Lower lobe of right lung (tissue), 2 donors: ENCODE measurements at places on chromosomes 2 and 18. TPM values are rescaled to one million over a fixed set of nuclear protein-coding genes. Genes with fewer than 3 reads are reported as not detected.

The PAIP2B gene
- total RNA-seq, result 7.7 TPM

GRCh38 chr2:55451699-55452098, 32.0 kb upstream of the CCDC88A start:
- no peaks in the 10 kb centered on the region for H3K4me1 ChIP-seq
- no peaks in the 10 kb centered on the region for H3K36me3 ChIP-seq
- H3K27me3 ChIP-seq, result no peaks in the 10 kb centered on the region
- H3K4me3 ChIP-seq, result no peak overlapping the region
- no peak overlapping the region for H3K27ac ChIP-seq

The ERMN gene
- 0.21 TPM for total RNA-seq

The FLACC1 gene
- total RNA-seq, result 6.8 TPM

DNA sequence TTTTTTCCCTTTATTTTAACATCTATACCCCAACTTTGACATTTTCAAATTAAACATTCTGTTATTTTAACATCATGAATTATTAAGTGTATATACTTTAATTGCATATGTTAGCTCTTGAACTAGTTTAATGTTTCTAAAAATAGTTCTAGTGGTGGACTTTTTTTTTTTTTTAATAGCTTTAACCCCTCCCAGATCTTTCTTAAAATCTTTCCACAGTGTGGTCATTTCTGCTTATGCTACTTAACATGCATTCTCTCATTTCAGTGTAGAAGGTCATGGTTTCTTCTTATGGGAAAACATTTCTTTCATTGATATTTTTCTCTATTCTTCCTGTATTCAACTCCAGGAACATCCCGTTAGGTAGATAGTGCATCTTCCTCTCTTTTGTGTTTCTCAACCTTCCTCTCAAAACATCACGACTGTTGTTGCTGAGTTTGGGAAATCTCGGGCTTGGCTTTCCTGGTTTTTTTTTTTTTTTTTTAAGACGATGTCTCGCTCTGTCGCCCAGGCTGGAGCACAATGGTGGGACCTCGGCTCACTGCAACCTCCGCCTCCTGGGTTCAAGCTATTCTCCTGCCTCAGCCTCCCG, 849 bp upstream of the TMEM18 start:
- peak overlapping the region; percentile 99 for H3K27ac ChIP-seq
- peaks cover 15% of the 10 kb centered on the region for H3K36me3 ChIP-seq
- peak overlapping the region; percentile 95 for H3K4me3 ChIP-seq

DNA sequence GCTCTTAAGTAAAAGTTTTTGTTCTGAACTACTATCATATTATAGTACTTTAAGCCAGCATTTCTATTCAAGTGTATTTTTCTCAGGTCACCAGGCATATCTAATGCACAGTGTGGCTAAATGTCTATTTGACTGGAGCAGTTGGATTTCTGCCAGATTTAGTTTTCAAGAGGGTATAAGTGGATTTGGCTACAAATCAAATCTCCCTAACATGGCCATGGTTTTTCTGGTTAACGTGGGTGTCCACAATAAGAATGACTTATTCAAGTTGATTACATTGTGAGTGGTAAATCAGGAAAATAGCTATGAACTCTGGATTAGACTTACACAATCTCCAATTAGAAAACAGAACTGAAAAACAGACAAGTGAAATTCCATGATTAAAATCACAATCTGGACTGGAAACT, 5.7 kb upstream of the CHN1 start:
- no peak overlapping the region for H3K27ac ChIP-seq
- H3K27me3 ChIP-seq, result peaks cover 5% of the 10 kb centered on the region
- no peak for DNase-seq
- no peaks in the 10 kb centered on the region for H3K36me3 ChIP-seq

- no peaks in the 10 kb centered on the region for H3K36me3 ChIP-seq
- peaks cover 12% of the 10 kb centered on the region for H3K4me1 ChIP-seq
- no peak for DNase-seq
- no peaks in the 10 kb centered on the region for H3K27me3 ChIP-seq
- H3K27ac ChIP-seq, result peak overlapping the region; percentile 9
Measured at GRCh38 chr2:13005761-13006335, 289.1 kb downstream of the TRIB2 start.

The DNAH7 gene
- total RNA-seq, result 9.2 TPM

The LONRF2 gene
- 2.1 TPM for total RNA-seq

The NTSR2 gene
- total RNA-seq, result not detected

- DNase-seq, result no peak
- no peaks in the 10 kb centered on the region for H3K27me3 ChIP-seq
- no peaks in the 10 kb centered on the region for H3K4me1 ChIP-seq
Measured at GRCh38 chr2:182300608-182301007, 126.2 kb downstream of the PDE1A start.

The SP5 gene
- 1.9 TPM for total RNA-seq

- no peak overlapping the region for H3K4me3 ChIP-seq
- H3K4me1 ChIP-seq, result no peaks in the 10 kb centered on the region
- no peak for DNase-seq
- no peaks in the 10 kb centered on the region for H3K27me3 ChIP-seq
- no peak overlapping the region for H3K27ac ChIP-seq
Measured at GRCh38 chr2:33727361-33728032, 128.4 kb upstream of the FAM98A start.

DNA sequence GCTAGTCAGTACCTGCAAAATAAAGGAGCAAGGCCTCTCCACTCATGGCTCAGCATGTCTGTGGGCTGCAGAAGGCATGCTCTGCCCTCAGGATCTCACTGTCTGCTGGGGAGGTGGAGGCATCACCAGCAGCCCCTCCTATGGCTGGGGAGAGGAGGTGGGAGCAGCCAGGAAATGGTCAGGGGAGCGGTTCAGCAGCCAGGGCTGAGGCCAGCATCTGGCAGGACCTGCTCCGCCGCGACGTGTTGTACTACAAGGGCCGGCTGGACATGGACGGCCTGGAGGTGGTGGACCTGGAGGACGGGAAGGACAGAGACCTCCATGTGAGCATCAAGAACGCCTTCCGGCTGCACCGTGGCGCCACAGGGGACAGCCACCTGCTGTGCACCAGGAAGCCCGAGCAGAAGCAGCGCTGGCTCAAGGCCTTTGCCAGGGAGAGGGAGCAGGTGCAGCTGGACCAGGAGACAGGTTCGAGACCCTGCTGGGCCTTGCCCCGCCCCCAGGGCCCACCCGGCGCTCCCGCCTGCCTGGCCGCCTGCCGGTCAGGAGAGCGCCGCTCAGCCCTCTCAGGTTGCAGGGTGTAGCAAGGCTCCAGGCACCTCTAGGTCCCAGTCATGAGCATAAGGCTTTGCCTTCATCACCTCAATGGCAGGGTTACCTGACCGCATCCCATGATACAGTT, 49.0 kb downstream of the FAM168B start:
- no peaks in the 10 kb centered on the region for H3K4me1 ChIP-seq
- H3K36me3 ChIP-seq, result peaks cover 34% of the 10 kb centered on the region
- no peak overlapping the region for H3K4me3 ChIP-seq
- no peak overlapping the region for H3K27ac ChIP-seq
- peak; percentile 45 for DNase-seq
- H3K27me3 ChIP-seq, result peaks cover 15% of the 10 kb centered on the region

The GRHL1 gene
- 6.5 TPM for total RNA-seq

The IL18R1 gene
- total RNA-seq, result 27.5 TPM

- H3K27ac ChIP-seq, result no peak overlapping the region
- peak; percentile 82 for DNase-seq
- peaks cover 12% of the 10 kb centered on the region for H3K4me1 ChIP-seq
- peaks cover 11% of the 10 kb centered on the region for H3K27me3 ChIP-seq
- H3K4me3 ChIP-seq, result peak overlapping the region; percentile 62
- no peaks in the 10 kb centered on the region for H3K36me3 ChIP-seq
Measured at GRCh38 chr2:172172513-172173173, 69.9 kb upstream of the DLX2 start.

DNA sequence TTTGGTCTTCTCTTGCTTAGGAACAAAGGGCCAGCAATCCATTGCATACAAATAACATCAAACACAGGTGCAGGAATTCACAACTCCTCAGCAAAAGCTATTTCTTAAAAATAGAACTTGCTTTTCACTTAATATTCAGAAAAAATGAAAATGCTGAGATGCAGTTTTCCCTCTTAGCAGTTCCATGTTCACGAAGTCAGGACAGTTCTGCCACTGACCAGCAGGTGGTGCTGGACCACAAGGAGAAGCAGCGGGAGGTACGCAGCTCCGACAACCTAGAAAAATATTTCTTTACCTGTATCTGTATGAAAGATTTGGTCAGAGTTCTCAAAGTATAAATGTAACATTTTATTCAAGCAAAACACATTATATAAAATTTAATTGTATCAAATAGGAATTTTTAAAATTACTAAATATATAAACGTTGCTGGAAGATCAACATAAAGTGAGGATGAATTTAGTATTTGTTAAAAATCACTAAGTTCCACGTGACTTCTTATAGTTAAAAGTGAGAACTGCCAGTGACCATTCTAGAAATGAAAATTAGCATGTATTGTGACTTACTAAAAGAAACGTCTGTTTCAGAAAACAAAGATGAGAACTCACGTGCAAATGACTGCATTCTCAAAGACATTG, 48.8 kb downstream of the ADNP2 start:
- H3K36me3 ChIP-seq, result no peaks in the 10 kb centered on the region
- no peak overlapping the region for H3K27ac ChIP-seq

- H3K27me3 ChIP-seq, result peaks cover 28% of the 10 kb centered on the region
- no peaks in the 10 kb centered on the region for H3K4me1 ChIP-seq
- no peak for DNase-seq
- no peak overlapping the region for H3K4me3 ChIP-seq
- H3K27ac ChIP-seq, result no peak overlapping the region
- H3K36me3 ChIP-seq, result no peaks in the 10 kb centered on the region
Measured at GRCh38 chr18:12246849-12247808, 7.0 kb upstream of the CIDEA start.

GRCh38 chr18:26978812-26979341, 113.4 kb upstream of the AQP4 start:
- no peak for DNase-seq
- no peak overlapping the region for H3K4me3 ChIP-seq
- H3K27me3 ChIP-seq, result no peaks in the 10 kb centered on the region
- no peaks in the 10 kb centered on the region for H3K4me1 ChIP-seq

The CTLA4 gene
- total RNA-seq, result 0.86 TPM

GRCh38 chr2:215811003-215811402, 202.3 kb downstream of the MREG start:
- H3K27me3 ChIP-seq, result no peaks in the 10 kb centered on the region
- no peak for DNase-seq
- H3K27ac ChIP-seq, result peak overlapping the region; percentile 9
- peaks cover 14% of the 10 kb centered on the region for H3K4me1 ChIP-seq
- no peaks in the 10 kb centered on the region for H3K36me3 ChIP-seq

DNA sequence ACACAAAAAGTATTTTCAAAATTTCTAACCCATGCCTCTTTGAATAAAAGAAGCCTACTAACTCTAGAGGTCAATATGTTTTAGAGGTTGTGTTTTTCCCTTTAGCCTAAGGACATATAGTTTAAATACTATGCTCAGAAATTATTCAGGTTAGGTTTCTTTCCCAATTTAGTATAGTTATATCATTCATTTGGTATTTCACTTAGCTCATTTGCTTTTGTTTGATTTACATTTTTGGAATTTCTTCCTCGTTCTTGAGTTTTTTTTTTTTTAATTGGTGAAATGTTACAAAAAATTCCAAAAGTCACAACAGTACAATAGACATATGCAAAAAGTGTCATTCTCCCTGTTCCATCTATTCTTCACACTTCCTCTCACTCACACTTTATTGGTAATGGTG, 371.3 kb upstream of the TNP1 start:
- no peaks in the 10 kb centered on the region for H3K27me3 ChIP-seq
- no peak overlapping the region for H3K27ac ChIP-seq
- DNase-seq, result no peak
- H3K4me3 ChIP-seq, result no peak overlapping the region
- H3K36me3 ChIP-seq, result no peaks in the 10 kb centered on the region

- H3K4me3 ChIP-seq, result no peak overlapping the region
- no peaks in the 10 kb centered on the region for H3K27me3 ChIP-seq
- H3K27ac ChIP-seq, result no peak overlapping the region
- no peak for DNase-seq
- peaks cover 19% of the 10 kb centered on the region for H3K4me1 ChIP-seq
- H3K36me3 ChIP-seq, result peaks cover 18% of the 10 kb centered on the region
Measured at GRCh38 chr18:46252759-46253158, 148.6 kb downstream of the HAUS1 start.

DNA sequence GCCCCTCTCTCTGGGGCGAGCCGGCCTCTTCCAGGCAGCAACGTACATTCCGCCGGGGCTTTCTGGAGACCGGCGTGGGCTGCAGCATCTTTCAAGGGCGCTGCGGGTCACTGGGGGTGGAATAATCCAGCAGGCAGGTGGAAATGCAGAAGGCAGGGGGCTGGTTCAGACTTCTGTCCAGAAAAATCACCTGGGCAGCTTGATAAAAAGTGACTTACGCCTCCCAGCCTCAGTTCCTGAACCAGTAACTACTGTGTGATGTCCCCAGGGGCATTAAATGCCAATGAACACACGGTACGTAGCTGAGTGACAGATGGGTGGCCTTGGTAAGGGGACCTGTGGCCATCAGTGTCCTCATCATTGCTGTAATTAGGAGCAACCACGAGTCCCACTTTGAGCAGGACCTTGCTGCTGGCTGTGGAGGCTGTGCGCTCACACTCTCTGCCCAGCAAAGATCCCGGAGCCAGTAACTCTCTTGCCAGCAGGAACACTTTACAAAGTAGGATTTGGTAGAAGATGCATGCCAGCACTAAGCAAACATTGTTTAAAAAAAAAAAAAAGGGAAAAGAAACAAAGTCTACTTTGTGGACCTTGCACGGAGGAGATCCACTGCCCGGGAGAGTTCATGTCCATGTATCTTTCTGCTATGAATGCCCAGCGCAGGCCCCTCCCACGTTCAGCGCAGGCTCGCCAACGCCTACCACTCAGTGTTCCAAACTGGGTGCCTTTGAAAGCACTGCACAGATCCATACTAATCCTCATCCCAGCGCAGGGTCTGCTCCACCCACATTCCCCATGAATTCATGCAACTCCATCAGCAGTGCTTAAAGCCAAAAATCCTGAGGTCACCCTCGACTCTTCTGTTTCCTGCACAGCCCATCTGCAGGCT, 177.3 kb downstream of the HDAC4 start:
- H3K4me1 ChIP-seq, result peaks cover 75% of the 10 kb centered on the region
- no peak for DNase-seq
- peak overlapping the region; percentile 93 for H3K27ac ChIP-seq

- DNase-seq, result no peak
- H3K36me3 ChIP-seq, result peaks cover 90% of the 10 kb centered on the region
- no peak overlapping the region for H3K4me3 ChIP-seq
Measured at GRCh38 chr2:36881816-36882215, 84.5 kb downstream of the STRN start.

The SPRED2 gene
- total RNA-seq, result 43.9 TPM

The DQX1 gene
- 0.44 TPM for total RNA-seq
